Activated CD4-positive, alpha-beta T cell treated with anti-CD3 and anti-CD28 coated beads, Interleukin-2, amount 50 U/mL, for 24 hours (primary cell): ENCODE measurements at places on chromosomes 1 and 21.

DNA sequence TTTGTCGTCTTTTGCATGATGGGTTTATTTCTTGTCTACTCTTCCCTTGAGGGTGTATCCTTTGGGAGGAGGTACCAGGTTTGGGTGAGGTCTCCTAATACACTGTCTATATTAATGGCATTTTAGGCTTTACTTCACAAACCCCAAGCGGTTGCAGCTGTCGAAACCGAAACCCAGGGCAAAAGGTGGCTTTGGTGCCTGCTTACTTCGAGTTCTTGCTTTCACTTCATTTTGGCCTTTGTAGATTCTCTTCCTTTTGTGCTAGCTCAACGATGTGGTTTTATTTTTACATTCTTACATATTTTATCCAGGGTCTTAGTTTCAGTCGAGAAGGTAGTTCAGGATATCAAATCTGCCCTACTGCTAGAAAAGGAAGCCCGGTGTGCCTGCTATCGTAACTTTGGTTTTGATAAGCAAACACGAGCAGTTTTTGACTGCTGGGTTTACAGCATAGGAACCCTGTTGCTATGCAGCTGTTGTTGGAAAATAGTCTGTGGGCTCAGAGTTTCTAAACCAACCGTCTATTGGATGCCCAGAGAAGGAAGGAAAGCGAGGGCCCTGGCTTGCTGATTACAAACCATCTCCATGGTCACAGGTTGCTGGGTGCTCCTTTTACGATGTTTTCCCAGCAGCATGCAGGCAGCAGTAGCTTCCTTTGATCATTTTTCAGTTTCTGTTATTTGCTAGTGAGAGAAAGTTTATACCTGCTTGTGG is 9.8 kb upstream of the TSPAN2 start:
- no peak for DNase-seq

DNA sequence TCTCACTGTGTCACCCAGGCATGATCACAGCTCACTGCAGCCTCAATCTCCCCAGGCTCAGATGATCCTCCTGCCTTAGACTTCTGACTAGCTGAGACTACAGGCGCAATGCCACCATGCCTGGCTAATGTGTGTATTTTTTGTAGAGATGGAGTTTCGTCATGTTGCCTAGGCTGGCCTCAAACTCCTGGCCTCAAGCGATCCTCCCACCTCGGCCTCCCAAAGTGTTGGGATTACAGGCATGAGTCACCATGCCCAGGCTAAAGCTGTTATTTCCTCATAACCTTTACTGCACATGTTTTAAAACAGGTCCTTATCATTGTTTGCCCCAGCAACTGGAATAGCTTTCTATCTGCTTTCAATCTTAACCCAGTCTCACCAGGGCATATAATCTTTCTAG is 2.9 kb downstream of the SARS1 start:
- no peak for DNase-seq

DNA sequence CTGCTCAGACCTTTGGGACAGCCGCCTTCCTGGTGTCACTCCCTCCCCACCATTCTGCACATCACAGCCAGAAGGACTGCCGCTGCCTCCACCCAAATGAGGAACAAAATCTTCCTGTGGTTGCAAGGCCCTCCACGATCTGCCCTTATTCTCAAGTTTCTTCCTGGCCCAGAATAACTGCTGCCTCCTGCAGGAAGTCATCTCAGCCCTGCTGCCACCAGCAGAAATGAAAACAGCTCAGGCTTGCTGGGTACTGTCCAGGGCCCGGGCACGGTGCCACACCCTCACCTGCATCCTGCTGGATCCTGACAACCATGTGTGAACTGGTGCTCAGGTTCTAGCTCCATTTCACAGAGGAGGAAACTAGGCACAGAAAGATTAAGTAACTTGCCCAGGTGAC is 2.8 kb downstream of the CLDN19 start:
- no peak for DNase-seq

GRCh38 chr1:246182149-246182851 is 324.8 kb downstream of the SMYD3 start:
- no peak for DNase-seq

GRCh38 chr1:26839339-26839722 is 12.8 kb downstream of the ZDHHC18 start:
- DNase-seq: no peak

DNA sequence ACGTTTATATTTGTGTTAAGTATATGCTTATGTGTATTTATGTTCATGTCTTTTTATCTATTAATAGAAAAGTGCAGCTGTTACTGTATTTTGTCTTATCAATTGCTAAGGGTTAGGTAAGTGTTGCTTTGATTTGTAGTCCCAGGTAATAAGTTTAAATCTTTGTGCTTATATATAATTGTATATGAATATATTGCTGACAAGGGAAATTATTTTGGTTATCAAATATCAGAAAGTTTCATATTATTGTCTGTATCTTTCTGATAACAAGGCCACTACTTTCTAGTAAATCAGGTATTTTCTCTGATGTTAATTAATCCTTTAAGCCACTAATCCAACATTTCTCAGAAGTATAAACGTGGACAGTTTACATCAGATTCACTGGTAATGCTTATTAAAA is 21.3 kb downstream of the GPR52 start:
- DNase-seq: no peak

- no peak for DNase-seq
Observed at GRCh38 chr21:32147041-32147440, 131.8 kb downstream of the MIS18A start.

DNA sequence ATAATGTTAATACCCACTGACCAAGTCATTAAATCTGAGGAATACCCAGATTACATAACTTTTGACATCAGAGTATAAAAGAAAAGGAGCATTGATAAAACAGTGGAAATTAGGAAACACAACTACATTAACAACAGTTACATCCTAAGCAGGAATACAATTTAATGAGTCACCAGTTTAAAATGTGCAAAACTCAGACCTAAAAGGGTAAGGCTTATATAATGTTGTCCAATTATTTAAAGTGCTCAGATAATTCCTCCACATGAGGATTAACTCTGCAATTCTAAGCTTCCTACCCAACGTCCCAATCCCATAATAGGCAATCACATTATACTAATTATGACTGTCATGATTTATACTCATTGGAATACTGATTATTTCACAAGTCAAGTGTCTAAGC is 50.5 kb downstream of the ABL2 start:
- no peak for DNase-seq

GRCh38 chr1:183210681-183211080 is 24.6 kb downstream of the LAMC2 start:
- DNase-seq: no peak

DNA sequence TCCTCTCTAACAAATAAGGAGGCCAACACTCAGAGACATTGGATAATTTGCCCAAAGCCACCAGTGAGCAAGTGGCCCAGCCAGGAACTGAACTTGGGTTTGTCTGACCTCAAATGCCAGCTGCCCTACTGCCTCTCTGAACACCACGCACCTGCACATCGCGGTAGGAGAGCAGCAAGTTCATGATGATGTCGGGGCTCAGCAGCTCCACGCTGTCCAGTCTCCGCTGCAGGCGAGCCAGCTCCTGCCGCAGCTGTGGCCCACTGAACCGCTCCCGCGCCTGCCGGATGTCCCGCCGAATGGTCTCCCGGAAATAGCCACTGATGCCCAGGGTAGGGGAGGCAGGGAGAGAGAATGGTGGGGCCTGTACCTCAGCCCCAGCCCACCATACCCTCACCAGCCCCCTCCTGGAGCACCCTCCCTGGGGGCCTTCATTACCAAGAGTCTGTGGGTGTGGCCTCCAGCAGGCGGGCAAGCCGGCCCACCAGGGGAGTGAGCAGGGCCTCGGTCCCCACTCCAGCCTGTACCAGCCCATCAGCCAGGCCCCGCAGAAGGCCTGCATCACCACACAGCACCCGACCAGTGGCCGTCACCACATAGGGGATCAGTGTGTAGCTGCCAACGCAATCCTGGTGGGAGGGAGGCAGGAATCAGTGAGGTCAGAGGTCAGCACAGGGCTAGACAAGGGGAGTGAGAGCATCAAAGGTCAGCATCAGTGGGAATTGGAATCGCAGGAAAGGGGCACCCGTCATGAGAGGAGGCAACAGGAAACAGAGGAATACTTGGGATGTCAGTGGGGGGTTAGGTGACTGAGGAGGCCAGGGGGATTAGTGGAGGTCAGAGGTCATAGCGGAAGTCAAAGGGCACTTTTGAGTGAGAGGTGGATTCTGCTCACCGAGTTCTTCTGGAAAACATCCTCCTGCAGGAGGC is 2.7 kb downstream of the MAP3K6 start:
- DNase-seq: no peak

- DNase-seq: no peak
Observed at GRCh38 chr1:212774584-212774983, 17.0 kb downstream of the NSL1 start.

DNA sequence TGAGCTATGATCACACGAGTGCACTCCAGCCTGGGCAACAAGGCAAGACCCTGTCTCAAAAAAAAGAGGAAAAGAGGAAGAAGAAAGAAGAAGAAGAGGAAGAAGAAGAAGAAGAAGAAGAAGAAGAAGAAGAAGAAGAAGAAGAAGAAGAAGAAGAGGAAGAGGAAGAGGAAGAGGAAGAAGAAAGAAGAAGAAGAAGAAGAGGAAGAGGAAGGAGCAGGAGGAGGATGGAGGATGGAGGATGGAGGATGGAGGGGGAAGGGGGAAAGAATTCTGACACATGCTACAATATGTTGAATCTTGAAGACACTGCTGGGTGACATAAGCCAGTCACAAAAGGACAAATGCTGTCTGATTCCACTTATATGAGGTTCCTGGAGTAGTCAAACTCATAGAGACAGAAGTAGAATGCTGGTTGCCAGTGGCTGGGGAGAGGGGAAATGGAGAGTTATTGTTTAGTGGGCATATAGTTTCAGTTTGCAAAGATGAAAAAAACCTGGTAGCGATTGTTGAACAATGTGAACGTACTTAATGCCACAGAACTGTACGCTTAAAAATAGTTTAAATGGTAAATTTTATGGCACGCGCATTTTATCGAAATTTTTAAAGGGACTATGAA is 47.3 kb upstream of the COA6 start:
- DNase-seq: no peak

DNA sequence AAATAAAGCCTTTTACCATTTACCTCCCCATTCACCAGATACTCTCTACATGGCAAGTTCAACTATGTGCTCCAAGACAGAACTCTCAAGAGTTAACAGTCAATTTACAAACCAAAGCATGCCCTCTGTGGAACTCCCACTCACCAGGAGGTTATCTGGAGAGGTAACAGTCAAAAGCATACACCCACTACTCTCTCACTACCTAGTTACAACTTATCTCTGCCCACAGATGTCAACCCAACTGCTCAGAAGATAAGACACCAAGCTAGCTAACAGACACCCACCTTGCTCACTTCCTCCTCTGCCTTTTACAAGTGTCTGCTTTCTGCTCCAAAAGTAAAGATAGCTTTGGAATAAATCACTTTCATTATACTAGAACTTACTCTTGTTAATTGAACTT is 131.0 kb downstream of the TRIM33 start:
- no peak for DNase-seq

DNA sequence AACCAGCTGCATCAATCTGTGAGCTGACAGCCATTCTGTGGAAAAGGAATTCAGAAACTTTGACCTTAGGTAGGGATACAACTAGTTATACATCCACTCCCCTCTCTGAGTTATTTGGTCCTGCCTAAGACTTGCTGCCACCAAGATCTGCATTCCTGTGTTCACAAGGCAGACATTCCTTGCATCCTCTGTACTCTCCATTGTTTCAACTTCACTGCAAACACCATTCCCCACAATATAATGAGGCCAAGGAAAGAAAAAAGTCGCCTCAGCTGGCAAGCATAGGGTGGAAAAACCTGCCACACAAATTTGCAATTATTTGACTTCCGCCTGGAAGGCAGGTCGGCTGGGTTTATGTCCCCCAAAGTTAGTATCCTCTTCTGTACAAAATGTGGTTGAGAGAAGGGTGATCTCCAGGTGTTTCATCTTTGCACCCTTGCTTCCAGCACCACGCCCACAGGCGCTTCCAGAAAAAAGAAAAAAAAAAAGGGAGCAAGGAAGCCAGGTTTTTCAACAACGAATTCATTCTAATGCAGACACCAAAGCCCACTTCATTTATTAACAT is 676 bp upstream of the CTTNBP2NL start:
- no peak for DNase-seq

GRCh38 chr1:196355206-196355786 is 252.9 kb downstream of the KCNT2 start:
- DNase-seq: no peak

DNA sequence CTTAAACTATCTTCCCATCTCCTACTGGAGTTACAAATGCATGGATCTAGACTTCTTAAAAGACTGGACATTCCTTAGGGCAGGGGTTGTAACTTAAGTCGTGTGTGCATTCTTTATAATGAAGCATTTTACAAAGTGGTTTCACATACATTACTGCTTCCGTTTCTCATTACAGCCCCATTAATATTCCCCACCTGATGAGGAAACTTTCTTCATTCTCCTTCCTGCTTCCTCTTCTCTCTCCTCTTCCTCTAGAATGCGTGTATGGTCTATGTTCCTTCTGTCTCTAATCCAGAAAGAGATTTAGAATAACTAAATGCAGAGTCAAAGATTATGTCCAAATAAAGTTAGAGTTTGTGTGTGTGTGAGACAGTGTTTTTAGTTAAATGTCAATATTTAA is 1.8 kb upstream of the CAP1 start:
- no peak for DNase-seq

DNA sequence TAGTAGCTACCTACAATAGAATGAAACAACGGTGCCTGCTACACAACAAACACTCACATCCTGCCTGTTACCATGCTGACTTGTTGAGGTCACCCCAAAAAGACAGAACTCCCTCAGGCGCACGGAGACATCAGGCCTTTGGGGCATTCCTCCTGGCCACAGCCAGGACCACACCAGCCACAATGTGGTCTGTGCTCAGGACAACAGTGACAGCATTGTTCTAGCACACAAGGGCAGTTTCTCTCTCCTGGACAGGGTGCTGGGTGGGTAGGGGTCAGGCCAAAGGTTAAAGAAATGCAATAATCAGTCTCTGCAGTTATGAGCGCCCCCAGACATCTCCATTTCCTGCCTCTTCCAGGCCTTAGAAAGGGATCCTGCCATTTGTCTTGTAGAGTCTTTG is 39.5 kb downstream of the CTNNBIP1 start:
- no peak for DNase-seq

DNA sequence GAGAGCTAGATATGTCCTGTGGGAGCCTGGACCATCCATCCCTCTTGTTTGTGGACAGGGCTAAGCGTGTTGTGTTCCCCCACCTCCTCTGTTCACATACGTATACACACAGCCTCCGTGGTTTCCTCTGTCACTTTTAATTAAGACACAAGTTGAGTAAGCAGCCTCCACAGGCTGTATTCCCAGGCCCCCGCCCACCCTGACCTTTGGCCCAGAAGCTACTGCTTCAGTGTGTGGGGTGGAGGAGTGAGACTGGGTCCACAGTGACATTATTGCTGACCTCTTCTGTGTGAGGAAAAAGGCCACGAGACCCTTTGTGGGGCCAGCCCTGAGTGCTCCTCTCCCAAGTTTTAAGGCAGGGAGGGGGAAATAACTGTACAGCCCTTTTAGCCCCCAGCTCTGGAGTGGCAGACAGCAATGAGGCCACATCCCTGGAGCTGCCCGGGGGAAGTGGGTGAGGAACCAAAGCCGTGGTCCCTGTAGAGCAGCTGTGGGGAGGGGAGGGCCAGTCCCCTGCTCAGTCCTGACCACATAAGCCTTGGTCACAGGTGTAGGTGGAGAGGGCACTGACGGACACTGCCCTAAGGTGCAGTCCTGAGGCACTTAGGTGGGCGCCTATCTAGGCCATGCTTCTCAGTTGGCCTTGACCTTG is 4.4 kb downstream of the ELOVL1 start:
- no peak for DNase-seq

- no peak for DNase-seq
Observed at GRCh38 chr1:232557096-232557495, 72.8 kb downstream of the SIPA1L2 start.
